ENCODE measurements at places on chromosomes 3 and 15.
A peak's percentile ranks its signal among the peaks of the same experiment; 100 is the strongest.

DNA sequence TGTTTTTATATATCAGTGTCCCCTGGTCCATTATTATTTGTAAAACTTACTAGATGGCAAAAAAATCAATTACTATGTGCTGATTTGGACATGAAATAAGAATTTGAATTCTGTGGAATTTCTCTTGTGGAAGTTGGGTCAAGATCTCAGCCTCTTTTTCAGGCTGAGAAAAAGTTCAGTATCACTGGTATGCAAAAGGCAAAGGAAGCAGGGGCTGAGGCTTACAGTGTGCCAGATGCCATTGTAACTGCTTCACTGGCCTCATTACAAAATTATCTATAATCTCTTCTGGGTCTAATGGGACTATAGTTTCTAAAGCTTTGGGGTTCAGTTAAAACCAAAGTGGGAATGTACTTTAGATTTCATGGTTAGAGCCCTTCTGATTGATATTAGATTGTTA is 125.9 kb upstream of the SLC7A14 start:
- DNase-seq: no peak

- DNase-seq: peak; percentile 33
Observed at GRCh38 chr3:151283907-151284461, 5.6 kb upstream of the P2RY14 start.

GRCh38 chr3:134988666-134989065 is 193.6 kb downstream of the EPHB1 start:
- no peak for DNase-seq

- DNase-seq: no peak
Observed at GRCh38 chr3:127215714-127216414, 22.9 kb downstream of the PRR23E start.

DNA sequence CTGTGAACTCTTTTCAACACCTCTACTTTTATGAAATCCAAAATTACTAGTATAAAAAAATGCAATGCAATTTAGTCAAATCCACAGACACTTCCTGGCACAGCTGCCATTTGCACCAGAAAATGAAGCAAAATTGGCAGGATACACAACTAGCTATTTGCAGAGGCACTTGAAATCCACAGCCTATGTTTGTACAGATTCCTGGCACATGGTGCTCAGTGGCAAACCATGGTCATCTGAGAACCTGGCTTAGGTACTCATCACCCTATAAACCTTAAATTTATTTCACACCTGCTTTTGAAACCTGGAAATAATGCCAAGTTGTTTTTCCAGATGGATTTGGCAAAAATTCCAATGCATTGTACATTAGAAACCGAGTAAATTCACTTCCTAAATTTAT is 20.2 kb upstream of the PPM1L start:
- DNase-seq: no peak

DNA sequence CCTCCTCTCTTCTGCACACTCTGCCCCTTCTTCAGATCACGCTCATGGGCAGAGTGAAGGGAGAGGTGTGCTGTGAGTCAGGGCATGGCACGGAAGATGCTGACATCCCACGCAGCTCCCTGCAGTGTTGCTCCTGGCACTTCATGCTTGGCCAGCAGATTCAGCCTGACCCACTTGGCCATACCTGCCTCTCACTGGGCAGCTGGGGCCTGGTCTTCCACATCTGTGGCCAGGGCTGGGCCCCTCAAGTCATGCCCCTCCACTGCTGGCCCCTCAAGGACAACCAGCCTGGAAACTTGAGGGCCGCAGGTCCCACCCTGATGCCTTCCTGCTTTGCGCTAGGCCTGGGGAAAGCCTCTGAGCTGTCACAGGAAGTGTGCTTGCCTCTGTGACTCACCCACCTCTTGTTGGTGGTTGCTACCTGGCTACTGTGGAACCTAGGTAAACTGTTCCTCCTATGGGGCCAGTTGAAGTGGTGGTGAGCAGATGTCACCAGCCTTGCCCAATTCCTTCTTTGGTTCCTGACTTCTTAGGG is 48.7 kb downstream of the BSN start:
- no peak for DNase-seq

DNA sequence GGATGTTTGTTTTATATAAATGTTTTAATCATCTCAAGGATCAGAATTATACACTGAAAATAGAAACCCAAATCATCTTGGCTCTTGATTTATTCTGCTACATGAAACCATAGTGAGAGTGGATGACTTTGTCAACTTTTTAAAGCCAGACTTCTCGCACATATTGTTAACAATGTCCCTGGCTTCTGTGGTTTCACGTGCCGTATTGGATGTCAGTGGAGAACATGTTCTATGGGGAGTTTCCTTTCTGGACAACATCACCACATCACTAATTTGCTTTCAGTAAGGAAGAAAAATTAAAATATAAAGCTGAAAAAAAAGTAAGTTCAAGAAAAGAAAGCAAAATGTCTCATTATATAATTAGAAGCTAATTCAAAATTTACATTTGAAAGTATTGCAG is 297.1 kb upstream of the MME start:
- no peak for DNase-seq

DNA sequence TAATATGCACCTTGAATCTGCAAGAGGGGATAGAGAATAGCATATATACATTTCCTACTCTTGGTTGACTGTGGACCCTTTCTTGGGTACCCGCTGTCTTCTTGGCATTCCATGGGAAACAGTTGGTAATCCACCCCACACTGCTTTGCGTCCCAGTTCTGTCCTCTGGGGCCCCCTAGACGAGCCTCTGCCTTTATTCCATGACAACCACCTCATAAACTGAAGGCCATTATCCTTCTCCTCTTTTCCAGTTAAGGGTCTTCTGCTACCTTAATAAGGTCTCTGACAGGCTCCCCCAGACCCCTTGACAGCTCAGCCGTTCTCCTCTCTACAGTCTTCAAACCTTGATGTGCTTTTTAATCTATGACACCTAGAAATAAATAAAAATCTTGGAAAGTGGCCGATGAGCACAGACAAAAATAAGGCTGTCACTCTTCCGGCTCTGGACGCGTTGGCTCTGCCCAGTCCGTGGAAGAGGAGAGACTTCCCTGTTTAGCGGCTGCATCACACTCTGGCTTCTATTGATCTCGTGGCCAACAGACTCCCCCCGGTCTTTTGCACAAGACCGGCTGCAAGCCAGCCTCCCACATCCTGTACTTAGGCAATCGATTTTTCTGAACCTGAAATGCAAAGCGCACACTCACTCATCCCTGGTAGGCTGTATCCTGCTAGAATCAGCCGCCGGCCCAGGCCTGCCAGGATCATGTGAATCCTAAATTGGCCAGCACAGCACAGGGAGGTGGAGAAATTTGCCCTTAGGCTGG is 251.0 kb upstream of the TLE3 start:
- no peak for DNase-seq

GRCh38 chr3:126135071-126135405 is 45.3 kb downstream of the ALDH1L1 start:
- no peak for DNase-seq

- no peak for DNase-seq
Observed at GRCh38 chr15:64897345-64897985, 14.2 kb upstream of the ANKDD1A start.

DNA sequence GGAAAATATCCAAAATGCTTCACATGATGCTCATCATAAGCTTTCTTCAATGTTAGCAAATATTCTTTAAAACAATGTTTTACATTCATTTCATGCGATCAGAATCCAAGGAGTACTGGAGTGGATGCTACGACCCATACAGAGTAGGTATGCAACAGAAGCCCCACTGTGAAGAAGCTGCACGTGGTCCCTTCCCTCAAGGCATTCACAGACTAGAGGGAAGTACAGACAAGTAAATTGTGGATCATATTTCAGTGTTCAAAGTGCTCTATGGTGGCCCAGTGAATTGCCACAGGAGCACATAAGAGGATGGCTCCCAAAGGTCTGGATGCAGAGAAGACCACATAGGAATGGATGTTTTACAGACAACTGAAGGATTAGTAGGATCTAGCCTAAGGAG is 789.9 kb downstream of the IGSF11 start:
- DNase-seq: no peak

All from left renal pelvis (tissue), 4 donors.